ENCODE measurements at places on chromosomes 4 and X.
A peak's percentile ranks its signal among the peaks of the same experiment; 100 is the strongest.

- peak; percentile 49 for DNase-seq
These were observed 47.6 kb upstream of the UXT start for GRCh38 chrX:47706575-47706974.

DNA sequence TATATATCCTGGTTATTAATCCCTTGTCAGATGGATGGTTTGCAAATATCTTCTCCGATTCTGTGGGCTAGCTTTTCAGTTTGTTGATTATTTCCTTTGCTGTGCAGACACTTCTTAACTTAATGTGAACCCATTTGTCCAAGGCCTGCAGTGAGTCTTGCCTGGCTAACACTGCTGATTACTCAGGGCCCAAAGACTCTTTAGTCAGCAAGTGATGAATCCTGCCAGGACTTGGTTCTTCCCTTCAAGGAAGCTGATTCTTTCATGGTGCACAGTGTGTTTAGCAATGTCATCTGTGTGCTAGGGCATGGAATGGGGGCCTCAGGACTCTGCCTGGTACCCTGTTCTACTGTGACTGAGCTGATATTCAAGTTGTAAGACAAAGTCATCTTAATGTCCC is 81.8 kb upstream of the TEX13A start:
- DNase-seq = no peak

DNA sequence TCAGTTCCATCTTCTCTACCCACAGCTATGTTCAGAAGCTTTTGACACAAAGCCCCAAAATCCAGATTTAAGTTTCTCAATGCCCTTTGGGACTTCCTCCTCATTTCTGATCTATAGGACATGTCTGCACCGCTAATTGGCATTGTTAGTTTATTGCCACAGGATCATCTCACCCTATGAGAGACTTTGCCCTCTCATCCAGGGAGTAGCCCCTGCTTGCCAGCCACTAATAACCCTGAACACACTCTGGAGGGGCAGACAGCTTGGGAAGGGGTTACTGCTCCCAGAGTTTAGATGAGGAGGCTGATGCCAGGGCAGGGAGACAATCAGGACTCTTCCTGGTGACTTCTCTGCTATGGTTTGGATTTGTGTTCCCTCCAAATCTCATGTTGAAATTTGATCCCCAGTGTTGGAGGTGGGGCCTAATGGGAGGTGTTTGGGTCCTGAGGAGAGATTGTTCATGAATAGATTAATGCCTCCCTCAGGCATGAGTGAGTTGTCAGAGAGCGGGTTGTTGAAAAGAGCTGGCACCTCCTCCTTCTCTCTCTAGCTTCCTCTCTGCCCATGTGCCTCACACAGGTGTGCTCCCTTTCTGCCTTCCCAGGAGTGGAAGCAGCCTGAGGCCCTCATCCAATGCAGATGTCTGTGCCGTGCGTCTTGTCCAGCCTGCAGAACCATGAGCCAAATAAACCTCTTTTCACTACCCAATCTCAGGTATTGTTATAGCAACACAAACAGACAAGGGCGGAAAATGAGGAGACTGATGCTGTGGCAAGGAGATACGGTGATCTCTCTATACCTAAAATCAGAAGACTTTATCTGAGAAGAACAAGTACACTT is 3.6 kb upstream of the SCARB2 start:
- no peak for DNase-seq

DNA sequence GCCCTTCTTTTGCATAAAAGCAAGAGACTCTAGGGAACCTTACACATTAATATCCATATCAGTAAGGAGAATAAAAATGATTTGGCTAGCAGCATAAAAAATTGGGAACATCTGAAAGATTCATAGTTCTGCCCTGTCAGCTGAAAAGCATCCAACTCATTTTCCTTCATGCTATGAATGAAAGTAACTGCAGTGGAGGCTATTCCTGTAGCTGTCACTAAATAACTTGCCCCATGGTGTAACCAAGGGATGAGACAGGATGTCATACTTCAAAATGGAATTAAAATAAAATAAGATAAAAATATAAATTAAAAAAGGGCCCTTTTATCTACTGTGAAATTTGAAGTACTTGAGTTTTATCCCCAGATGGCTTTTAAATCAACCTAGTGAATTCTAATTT is 878.8 kb downstream of the C4orf33 start:
- DNase-seq = no peak

- no peak for DNase-seq
These were observed 1575.8 kb downstream of the STIM2 start for GRCh38 chr4:28436191-28437080.

DNA sequence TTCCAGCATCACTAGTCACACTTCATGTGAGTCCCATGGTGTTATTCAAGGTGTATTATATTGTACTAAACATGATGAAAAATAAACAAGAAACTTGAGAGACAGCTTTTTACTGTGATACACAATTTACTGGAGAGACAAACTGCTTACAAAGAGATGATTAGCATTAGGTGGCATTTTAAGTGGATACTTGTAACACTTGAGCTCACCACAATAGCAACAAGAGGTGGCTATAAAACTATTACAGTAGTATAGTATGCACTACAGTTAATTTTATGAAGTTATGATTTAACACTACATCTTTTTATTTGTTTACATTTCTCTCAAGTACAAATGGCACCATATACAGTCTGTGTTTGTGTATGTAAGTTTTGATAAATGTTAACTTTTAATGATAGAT is 246.6 kb downstream of the PARM1 start:
- no peak for DNase-seq

GRCh38 chr4:185352741-185353140 is 43.0 kb downstream of the LRP2BP start:
- DNase-seq = no peak

GRCh38 chrX:102154900-102155805 is 624 bp downstream of the BEX5 start:
- DNase-seq = no peak

- DNase-seq = no peak
These were observed 186.2 kb downstream of the RCHY1 start for GRCh38 chr4:75327804-75328512.

- DNase-seq = no peak
These were observed 110.9 kb downstream of the FHIP1A start for GRCh38 chr4:151519728-151520415.

- DNase-seq = no peak
These were observed 99.8 kb downstream of the LARP7 start for GRCh38 chr4:112736718-112737135.

- DNase-seq = peak; percentile 38
These were observed 99.6 kb downstream of the PCDH18 start for GRCh38 chr4:137432446-137433311.

DNA sequence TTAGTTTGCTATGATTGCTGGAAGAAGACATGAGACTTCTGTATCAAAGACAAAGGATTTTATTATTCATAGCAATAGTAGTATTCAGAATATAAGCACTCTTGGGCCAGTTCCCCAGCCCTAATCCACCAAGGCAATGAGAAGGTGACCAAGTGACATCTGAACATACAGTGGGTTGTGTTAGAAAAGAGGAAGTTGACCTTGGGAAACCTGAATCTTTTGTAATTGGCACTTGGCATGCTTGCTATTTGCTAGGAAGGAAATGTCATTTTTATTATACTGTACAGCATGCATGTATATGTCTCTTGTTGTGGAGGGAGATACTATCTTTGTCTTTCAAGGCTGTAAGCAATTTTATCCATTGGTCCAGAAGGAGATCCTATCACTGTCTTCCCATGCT is 216.1 kb upstream of the FAT1 start:
- DNase-seq = no peak

DNA sequence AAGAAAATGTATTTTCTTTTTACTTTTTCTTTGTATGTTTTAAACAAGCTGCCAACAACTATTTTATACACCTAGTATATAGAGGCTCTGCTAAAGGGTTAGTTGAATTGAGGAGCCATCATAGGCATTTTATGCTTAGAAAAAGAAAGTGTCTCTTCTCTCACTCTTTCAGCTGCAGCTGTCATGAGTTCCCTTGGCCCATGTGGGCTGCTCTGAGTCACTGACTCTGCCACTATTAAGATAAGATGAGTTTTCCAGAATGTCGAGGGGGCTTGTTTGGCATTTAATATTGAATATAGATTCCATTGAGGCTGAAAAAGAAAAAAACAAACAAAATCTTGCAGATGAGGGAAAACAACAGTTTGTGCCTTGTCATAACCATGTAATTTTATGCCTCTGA is 126.0 kb upstream of the PAQR3 start:
- no peak for DNase-seq

- DNase-seq = no peak
These were observed 14.5 kb upstream of the MED14 start for GRCh38 chrX:40749681-40750494.

DNA sequence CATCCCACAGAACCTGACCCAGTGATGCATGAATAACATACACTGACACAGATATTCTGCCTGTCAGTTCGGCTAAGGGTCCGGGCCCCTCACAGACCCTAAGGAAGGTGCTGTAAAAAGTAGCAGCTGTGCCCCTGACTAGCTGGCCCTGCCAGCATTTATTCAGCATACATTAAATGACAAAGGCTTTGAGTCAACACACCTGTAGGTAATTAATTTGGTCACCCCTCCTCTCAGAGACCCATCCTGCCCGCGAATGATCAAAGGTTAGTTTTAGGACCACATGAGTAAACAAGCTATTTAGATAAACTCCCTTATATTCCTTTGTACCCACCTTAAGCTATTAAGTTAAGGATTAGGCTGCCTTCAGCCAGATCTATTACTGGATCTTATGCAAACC is 429.0 kb upstream of the NWD2 start:
- DNase-seq = no peak

DNA sequence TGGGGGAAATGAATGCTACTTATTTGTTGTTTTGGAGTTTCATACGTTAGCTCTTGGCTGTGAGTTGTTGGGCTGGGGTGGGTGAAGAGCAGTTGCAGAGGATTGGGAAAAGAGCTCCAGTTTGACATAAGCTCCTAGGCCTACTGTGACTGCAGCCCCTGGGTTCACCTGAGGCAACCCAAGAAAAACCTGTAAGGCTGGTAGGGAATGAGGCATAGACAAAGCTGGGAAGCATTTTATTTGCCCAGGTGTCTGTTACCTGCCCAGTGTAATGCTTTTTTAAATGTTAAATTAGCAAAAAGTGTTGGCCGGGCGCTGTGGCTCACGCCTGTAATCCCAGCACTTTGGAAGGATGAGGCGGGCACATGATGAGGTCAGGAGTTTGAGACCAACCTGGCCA is 160.0 kb downstream of the FHIP1A start:
- DNase-seq = no peak

DNA sequence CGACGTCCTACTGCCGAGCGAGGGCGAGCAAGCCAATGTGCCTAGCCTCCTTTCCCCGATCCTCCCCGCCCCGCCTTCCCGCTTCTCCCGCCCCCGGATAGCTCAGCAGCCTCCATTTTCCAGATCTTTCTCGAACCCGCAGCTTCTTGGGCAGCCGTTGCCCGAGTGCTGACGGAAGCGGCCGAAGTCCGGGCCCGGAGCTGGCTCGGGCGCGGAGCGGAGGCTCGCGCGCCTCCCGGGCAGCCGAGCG is 172 bp upstream of the HSPA4L start:
- DNase-seq = peak; percentile 96

DNA sequence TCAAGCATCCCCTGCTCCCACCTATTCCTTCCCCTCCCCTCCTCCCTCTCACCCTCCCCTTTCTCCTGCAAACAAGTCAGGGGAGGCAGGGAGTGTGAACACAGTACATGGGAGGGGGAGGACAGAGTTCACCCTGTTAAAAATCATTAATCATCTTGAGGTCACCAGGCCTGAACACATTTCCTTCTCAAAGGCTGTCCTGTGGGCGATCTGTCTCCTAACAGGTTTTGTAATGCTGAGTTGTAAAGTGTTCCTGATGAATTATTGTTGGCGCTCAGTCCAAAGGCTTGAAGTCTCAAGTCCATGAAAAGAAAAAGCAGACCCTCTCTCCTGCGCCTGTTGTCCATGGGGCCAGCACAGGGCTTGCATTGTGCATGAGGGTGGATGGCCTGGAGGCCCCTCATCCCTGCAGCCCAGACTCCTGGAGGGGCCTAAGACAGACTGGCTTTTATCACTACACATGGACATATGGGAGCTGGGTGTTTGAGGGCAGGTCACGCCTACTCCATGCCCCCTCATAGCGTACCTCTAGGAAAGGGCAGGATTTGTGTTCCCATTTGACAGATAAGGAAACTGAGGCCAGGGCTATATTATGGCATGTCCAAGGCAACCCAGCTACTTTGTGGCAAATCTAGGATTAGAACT is 189.1 kb downstream of the RAB28 start:
- DNase-seq = no peak

GRCh38 chr4:7501314-7501713 is 66.6 kb upstream of the PSAPL1 start:
- DNase-seq = no peak

DNA sequence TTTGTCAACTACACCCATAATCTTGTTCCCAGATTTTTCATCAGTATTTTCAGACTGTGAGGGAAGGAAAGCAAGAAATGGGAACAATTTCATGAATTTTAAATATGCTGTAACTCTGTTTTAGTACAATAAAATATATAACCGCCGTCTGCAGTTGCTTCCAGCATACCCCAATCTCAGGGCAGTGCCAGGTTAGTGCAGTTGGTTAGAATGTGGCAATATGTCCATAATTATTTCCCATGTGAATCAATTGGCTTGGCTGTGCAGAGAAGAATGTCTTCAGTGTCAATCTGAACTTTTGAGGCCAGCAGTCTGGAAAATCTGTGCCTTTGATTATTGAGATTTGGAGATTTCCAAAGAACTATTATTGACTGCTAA is 5.0 kb upstream of the MMAA start:
- no peak for DNase-seq

- DNase-seq = no peak
These were observed 700.5 kb downstream of the TRIML1 start for GRCh38 chr4:188839704-188840103.

- DNase-seq = no peak
These were observed 1271.0 kb downstream of the RAPGEF2 start for GRCh38 chr4:160373911-160374310.

DNA sequence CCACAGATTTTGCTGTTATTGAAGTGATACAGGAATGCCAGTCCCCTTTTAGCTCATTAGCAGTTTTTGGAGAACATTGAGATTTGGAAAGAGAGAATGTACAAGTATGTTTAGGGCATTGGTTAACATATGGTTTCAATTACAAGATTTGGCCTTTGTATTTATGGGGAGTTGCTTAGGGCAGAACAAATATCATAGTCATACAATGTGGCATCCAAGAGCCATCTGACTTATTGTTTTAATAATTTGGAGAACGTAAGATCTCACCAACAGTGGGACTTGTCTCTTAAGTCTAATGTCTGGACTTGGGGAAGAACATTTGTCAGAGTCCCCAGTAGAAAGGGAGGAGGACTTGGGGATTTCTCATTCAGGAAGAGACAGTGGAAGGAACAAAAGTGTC is 166.1 kb downstream of the STK32B start:
- DNase-seq = peak; percentile 43

GRCh38 chr4:181106398-181106797 is 1136.8 kb upstream of the TENM3 start:
- no peak for DNase-seq

GRCh38 chr4:180542445-180543100 is 1700.6 kb upstream of the TENM3 start:
- DNase-seq = no peak

DNA sequence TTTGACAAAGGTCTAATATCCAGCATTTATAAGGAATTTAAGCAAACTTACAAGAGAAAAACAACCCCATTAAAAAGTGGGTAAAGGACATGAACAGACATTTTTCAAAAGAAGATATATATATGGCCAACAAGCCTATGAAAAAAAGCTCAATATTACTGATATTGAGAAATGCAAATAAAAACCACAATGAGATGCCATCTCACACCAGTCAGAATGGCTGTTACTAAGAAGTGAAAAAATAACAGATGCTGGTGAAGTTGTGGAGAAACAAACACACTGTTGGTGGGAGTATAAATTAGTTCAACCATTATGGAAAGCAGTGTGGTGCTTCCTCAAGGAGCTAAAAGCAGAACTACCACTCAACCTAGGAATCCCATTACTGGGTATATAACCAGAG is 91.6 kb upstream of the EFHC2 start:
- DNase-seq = no peak

All from AG08395 (cell line).